ENCODE measurements at places on chromosomes 13 and 19.

- DNase-seq = no peak
Measured at GRCh38 chr13:57996717-57997116, 365.2 kb downstream of the PCDH17 start.

DNA sequence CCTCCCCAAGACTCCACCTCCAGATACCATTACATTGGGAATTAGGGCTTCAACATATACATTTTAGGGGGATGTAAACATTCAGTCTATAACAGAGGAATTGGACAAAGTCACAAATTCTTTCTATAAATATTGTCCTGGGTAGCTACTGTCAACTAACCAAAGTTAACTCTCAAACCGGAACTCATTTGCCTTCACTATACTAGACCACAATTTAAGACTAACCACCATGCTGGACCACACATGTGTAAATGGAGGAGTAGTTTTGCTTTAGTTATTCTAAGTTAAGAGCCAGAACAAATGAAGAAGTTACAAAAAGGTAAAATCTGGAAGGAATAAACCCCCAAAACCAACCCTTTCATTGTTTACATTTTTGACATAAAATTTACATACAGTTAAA lies 222.8 kb downstream of the NDFIP2 start:
- DNase-seq = no peak

DNA sequence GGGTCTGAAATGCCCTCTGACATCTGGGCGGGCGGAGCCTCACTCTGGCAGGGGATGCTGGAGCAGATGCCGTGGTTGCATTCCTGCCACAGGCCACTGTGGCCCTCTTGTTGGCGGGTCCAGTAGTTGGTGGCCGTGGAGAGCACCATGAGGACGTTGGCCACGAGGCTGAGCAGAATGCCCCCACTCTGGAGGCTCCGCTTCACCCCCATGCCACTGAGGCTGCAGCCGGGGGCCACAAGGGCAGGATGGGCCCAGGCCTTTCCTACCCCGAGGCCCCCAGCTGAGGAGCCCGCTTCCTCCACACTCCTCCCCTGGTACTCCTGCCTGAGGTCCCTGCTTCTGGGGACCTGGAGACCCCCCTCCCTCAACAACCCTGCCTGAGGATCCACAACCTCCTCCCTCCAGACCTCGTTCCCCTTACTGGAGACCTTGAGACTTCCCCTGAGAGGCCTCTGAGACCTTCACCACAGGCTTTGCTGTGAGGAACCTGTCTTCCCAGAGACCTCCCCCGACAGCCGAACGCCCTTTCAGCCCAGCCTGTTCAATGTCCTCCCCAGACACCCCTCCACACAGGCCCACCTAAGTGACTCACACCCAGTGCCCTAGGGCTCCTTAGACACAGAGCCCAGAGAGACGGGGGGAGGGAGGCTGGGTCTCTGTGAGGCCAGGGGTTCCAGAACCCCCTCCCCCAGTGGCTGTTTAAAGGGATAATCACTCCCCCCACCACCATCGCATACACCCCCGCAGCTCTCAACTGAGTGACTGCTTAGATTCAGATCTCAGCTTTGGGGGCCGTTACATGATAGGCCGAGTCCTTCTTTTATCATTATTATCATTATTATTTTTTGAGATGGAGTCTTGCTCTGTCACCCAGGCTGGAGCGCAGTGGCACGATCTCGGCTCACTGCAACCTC lies at the start of gene CLDND2:
Gene CLDND2 (minus strand): TSS at position 638 of the 917 bp plus-strand sequence. CDS start 426 bp downstream, at position 212.
- DNase-seq = no peak

GRCh38 chr13:26839682-26840081 lies 79.1 kb upstream of the GPR12 start:
- DNase-seq = no peak

DNA sequence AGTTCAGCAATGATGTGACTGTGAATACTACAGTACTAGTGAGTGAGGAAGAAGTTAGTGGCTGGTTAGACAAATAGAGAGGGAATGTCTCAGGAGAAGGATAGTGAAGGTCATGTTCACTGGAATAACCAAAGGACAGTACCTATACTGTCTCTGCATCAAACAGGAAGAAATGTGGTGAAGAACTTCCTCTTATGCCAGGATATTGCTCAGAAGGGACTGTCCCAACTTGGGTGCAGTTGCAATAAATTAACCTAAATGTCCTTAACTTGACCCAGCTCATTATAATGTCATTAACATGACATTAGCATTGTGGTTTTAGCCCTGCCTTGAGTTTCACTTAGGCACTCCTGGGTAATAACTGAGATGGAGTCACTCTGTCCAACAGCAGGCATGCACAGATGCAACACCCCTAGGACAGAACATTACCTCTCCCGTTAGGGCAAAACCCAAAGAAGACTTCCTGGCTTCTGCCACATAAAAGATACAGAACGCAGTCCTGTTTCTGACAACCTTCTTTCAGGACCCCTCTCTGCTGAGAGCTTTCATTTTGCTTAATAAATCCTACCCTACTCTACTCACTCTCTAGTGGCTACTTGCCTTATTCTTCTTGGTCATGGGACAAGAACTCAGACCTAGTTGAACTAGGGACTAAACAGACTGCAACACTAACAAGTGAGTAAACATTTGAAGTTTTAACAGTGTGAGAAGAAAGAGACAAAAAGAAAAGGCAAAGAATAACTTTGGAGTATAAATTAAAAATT lies 1591.6 kb upstream of the MIR17HG start:
- no peak for DNase-seq

- DNase-seq = no peak
Measured at GRCh38 chr13:93080587-93080986, 146.0 kb upstream of the GPC6 start.

- no peak for DNase-seq
Measured at GRCh38 chr19:17406887-17407196, 1.4 kb upstream of the BST2 start.

DNA sequence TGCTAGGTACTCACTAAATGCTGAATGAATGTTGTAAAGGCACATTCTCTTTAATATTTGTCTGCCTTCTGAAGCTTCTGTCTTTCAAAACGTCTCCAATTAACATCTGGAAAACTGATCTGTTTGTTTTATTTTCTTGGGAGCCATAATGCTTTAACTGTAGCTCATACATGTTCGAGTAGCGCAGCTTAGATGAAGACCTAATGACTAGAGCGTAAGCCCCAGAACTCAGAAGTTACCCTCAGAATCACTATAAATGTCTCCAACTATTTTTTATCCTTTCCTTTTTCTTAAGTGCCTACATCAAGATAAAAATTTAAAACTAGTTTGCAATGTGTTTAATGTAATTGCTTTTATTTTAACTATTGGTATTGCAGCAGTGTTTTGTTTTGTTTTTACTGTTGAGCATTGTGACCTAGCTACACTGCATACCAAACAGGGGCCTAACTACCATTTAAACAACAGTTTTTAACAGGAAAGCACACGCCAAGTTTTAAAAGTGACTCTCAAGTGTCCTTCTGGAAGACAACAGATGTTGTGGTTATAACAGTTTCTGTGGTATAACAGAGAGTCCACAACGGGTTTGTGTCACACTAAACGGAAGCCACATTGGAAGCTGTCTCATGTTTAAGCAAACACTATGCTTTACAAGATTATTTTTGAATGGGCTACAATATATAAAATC lies 42.0 kb downstream of the MRPL57 start:
- no peak for DNase-seq

DNA sequence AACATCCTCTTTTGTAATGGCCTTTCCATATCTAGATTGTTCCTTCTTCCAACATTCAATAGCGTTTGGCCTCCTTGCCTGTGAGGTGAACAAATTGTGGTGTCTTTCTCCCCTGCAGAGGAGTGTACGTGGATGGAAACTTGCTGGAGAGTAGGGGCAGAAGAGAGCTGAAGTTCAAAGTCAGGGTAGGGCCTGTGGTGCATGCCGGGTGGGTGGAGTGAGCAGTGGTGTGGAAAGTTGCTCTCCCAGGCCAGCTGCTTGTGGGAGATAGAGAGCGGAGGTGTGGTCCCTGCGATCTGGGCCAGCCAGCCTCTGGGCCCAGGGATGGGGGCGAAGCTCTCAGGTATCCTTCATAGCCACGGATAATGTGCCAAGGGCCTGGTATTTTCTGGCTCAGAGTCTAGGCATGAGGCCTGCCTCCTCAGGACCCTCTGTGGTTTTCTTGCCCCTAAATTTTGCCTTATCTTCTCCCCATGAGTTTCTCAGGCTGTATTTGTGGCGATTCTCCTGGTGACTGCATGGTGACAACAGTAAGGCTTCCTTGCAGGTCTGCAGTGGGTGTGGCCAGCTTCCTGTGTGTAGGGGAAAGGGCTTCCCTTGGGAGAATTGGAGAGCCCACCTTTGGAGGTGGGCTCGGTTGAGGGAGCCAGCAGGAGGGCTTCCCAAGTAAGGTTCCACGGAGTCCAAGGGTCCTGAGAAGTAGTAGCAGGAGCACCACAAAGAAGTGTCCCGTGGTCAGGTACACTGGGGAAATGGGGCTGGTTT lies 6.7 kb downstream of the RGCC start:
- DNase-seq = no peak

- no peak for DNase-seq
Measured at GRCh38 chr19:27744926-27745768, 1467.8 kb downstream of the UQCRFS1 start.

DNA sequence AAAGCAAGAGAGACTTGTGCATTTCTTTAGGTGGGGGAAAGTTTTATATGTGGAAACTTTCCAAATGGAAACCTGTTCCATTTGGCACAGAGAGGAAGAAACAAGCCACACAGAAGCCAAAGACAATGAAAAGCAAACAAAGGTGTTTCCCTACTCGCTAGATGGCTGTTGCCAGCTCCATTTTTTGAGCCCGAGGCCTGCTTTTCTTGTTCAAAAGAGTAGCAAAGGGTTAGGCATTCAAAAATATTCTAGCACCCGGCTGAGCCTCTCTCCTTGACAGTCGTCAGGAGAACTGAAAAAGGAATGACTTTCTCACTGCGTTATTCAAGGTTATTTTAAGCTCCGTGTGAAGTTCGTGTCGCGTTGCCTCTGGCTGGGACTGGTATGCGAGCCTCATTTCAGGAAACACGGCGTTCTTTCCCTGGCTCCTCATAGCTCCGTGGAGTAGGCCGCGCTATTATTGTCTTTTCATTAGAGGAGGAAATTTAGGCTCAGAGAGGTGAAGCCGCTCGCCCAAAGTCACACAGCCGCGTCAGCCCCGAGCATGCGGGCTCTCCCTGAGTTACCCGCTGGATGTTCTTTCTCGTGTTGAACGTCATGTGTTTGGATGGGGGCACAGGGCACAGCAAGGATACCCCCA lies 7.6 kb downstream of the TRPM4 start:
- no peak for DNase-seq

DNA sequence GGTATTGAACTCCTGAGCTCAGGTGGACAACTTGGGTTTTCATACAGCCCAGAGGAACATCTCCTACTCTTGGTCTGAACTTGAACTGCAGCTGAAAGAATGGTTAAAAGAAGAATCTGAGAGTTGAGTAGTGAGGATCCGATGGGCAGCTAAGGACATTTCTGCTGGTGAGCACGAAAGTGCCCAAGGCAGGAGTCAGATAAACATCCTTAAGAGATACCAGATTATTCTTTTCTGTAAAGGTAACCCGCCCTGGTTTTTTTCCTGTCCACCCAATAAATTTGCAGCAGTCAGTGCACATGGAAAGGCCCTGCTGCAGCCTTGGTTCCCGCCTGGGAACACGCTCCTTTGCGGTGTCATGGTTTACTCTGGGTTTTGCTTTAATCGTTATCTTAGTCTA lies 78.4 kb upstream of the ARHGEF7 start:
- DNase-seq = no peak

GRCh38 chr13:109804654-109805053 lies 18.3 kb upstream of the IRS2 start:
- no peak for DNase-seq

DNA sequence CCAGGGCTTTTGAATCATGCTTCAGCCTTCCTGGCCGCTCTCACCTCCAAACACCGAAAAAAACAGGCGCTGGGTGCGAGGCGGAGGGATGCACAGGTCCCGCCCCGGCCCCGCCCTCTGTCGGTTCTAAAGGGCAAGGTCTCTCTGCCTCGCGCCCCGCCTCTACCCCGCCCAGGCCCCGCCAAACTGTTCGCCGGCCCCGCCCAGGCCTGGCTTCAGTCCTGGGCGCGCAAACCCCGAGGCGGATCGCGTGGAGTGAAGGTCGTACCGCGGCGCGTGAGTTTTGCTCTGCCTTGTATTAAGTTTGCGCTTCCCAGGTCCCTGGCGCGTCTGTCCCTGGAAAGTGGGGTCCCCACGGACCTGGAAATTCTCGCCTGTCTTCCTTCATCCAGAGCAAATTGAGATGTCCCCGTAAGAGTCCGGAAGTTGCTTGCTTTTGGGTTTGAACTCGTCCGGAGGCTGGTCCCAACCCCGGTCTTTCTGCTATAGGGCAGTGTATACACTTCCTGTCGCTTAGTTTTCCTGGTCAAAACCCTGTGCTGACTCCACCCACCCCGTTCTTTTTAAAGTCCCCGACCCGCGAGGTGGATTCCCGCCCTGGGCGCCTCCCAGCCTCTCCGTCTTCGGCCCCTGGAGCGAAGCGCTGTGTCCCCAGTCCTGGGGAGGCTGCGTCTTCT lies 8.4 kb downstream of the ZNF808 start:
- DNase-seq = peak; percentile 76

GRCh38 chr13:102558029-102558428 lies 38.8 kb upstream of the TPP2 start:
- DNase-seq = no peak

- peak; percentile 87 for DNase-seq
Measured at GRCh38 chr19:40165362-40165937, 25.8 kb upstream of the MAP3K10 start.

GRCh38 chr19:44499559-44499958 lies 763 bp downstream of the ZNF180 start:
- DNase-seq = peak; percentile 65

DNA sequence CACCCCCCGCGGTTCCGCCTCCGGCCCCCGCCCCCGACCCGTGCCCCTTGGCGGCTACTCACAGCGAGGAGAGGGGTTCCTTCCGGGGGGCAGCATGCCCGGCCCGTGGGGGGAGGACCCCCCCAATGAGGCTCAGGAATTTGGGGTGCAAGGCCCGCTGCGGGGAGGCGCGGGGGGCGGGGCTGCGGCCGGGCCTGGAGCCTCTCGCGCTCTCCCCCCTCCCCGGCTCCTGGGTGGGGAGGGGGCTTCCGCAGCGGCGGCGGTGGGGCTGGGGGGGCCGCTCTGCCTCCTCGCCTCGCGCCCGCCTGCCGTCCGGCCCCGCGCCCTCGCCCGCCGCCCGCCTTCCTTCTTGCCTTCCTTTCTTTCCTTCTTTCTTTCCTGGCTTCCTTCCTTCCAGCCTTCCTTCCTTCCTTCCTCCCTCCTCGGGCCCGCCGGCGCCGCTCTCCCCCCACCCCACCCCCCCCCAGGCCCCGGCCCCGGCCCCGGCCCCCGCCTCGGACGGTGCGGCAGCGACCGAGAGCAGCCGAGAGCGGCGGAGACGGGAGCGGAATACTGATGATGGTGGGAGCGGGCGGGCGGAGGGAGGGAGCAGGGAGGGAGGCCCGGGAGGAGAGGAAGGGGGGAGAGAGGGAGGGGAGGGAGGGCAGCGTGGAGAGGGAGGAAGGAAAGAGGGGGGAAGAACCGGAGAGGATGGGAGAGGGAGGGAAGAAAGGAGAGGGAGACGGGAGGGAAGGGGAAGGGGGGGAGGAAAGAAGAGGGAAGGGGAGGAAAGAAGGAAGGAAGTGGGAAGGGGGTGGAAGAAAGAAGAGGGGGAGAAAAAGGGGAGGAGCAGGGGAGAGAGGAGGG lies at the start of gene LRRC4B:
Gene LRRC4B (minus strand): TSS at position 554 of the 846 bp plus-strand sequence. CDS start 19,597 bp downstream, outside the sequence.
- peak; percentile 75 for DNase-seq

All from iPS-NIHi11 (cell line).